ENCODE measurements at places on chromosomes 1 and 21.

GRCh38 chr1:228735871-228736586, 750 bp downstream of the RHOU start:
- no peak for DNase-seq

GRCh38 chr1:221765527-221765926, 23.6 kb upstream of the DUSP10 start:
- no peak for DNase-seq

DNA sequence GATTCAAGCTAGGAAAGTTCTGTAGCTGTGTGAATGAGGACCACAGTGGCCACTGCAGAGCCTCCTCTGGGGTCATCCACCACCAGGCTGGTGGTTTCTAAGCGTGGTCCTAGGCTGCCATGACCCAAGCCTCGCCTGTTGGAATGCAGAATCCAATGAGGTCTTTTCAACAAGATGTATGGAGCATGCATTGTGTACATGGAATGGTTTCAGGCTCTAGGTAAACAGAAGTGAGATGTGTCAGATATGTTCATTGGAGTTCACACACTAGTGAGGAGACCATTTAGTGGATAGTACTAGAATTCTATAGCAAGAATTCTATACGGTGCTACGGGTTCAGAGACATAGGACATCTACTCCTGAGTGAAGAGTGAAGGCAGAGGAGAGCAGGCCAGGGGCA, 10.7 kb downstream of the RNU5D-1 start:
- no peak for DNase-seq

- no peak for DNase-seq
These were observed 156.7 kb downstream of the DMRTA2 start for GRCh38 chr1:50266509-50266908.

DNA sequence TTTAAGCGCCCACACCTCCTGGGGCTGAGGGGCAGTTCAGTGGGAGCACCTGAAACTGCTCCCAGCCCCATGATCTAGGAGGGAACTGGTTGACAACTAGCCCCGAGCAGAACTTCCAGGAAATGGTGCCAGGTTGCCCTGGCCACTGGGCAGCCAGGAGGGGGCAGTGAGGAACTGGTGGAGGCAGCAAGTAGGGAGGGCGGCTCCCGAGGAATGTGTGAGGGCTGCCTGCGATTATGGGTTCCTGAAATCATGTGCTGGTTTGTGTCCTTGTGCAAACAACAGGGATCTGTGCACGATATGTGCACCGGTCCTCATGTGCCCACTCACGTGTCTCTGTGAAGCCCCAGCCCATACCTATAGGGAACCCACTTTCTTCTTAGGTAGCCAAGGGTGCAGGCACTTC, 9.9 kb downstream of the GPR3 start:
- DNase-seq = peak; percentile 69

DNA sequence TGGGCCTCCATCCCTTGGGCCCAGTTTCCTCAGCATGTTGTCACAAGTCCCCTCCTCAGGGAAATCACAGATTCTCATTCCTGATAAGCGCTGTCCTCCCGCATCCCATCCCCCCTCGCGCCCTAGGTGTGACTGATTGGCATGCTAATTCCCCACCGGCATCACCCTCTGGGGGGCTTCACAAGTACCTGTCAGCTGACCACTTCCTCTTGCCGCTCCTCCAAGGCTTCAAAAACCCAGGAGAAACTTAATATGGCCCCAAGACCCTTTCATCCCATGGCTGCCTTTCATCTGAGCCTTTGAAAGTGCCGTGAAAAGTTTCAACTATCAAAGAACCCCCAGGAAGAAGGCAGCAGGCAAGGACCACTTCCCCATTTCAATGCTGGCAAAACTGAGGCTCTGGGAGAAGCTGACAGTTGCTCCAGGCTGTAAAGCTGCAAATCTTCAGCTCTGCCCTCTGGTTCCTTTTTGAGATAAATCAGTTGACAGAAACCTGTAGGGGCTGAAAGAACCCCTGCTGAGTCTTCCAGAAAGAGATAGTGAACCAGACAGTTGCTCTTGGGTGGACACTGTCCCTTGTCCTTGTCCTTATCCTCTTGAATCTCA, 12.8 kb upstream of the MIXL1 start:
- DNase-seq = no peak

DNA sequence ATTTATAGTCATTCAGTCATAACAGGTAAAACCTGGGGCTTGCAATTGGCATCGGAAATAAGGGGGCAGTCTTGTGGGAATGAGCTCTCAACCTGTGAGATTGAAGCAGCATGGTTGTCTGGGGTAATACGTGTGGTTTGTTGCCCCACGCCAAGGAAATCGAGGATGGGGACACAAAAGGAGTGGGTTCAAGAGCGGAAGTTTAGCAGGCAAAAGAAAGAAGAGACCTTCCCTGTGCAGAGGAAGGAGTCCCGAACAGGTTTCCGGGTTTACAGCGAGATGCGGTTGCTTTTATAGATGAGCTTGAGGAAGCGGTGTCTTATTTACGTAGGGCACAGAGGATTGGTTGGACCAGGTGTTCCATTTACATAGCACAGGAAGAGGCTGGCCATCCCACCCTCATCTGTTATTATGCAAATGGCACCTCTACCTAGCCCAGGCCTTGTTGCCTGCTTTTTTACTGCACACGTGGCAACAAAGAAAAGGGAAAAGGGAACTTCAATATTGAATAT, 37.3 kb downstream of the IFNAR1 start:
- DNase-seq = peak; percentile 99

DNA sequence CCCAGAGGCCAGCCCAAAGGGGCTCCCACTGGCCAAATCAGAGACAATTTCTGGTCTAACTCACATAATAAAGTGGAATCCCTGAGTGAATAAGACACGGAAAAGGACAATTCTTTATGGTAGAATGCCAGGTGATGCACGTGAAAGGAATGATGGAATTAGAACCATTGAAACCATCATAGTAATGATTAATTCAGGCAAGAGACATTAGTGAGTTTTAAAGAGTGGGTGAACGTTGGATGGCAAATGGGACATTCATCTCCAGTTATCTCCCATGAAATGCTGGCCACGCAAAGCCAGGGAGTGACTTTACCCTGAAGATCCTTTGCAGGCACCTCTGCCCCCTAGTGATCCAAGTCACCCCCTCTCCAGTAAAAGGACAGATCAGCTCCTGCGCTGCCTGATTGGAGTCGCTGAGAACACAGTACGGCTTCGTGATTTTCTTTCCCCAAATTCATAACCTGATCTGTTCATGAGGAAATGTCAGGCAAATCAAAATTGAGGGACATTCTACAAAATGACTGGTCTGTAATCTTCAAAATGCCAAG, 87.5 kb downstream of the AJAP1 start:
- no peak for DNase-seq

GRCh38 chr1:59692591-59692990, 122.2 kb upstream of the HOOK1 start:
- DNase-seq = peak; percentile 6

DNA sequence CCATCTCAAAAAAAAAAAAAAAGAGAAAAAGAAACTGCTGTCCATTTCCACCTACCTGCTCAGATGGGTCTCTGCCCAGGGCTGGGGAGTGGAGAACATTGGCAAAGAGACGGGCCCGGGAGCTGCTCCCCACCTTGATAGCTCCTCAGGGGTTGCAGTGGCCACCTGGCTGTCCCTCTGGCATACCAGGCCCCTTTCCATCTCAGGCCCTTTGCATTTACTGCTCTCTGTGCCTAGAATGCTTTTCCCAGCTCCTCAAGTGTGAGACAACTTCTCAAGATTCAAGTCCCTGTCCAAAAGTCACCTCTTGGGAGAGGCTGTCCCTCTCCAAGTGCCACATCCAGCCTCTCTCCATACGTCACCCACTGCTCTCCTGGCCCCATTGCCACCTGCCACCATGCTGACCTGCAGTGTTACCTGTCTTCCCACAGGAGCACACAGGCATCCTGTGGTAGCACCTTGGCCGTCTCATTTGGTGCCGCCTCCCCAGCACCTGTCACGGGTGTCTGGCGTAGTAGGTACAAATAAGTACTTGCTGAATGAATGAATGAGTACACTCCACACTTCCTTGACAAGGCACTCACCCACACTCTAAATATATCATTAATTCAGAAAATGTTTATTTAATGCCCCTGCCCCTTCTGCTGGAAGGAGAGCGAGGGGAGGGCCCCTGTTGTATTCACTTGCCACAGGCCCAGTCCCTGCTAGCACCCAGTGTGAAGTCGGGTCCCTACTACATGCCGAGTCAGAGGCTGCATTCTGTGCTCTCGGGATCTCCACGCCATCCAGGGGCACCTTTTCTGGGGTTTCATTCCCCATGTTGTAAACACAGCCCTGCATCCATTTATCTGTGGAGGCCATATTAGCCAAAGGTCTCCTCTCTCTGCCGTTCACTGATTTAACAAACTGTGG, 48.8 kb downstream of the DISP3 start:
- no peak for DNase-seq

GRCh38 chr1:20058531-20058930, 11.5 kb upstream of the PLA2G5 start:
- DNase-seq = no peak

- DNase-seq = no peak
These were observed 9.8 kb upstream of the KCNQ4 start for GRCh38 chr1:40773748-40774265.

DNA sequence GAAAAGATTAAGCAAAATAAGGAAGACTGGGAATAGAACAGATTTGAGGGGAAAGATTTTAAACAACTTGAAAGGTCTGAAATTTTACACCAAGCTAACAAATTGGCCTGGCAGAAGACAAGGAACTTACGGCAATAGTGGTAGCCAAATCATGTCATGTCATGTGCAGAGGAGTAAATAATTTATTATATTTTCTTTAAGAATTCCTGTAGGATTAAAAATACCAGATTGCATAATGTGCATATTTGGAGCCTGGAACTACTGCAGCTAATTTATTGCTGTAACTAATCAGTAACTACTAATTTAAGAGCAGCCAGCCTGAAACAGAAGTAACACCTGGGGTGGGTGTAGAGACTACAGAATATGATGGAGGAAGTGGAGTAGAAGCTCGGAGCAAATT, 334.3 kb downstream of the TGFB2 start:
- no peak for DNase-seq

GRCh38 chr1:29632806-29633615, 396.7 kb downstream of the PTPRU start:
- DNase-seq = no peak

- DNase-seq = peak; percentile 42
These were observed 19.6 kb downstream of the TMCC2 start for GRCh38 chr1:205247130-205247921.

- no peak for DNase-seq
These were observed 63.7 kb downstream of the SLC45A1 start for GRCh38 chr1:8381618-8382017.

DNA sequence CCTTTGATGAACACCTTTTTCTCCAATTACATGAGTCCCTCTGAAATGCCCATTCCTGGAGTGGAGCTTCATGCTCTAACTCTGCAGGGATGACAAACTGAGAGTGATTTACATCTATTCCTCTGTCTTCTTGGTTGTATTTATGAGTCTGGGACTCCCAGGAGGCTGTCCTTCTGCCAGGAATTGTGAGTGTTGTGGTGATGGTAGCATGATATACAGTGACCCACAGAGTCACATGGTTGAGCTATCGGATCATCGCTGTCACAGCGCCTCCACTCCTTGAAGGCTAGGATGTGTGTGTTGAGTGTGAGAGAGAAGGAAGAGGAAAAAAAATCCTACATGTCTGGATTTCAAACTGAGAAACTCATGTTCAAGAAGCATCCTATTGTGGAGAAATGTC, 163.4 kb upstream of the CACNA1E start:
- DNase-seq = no peak

DNA sequence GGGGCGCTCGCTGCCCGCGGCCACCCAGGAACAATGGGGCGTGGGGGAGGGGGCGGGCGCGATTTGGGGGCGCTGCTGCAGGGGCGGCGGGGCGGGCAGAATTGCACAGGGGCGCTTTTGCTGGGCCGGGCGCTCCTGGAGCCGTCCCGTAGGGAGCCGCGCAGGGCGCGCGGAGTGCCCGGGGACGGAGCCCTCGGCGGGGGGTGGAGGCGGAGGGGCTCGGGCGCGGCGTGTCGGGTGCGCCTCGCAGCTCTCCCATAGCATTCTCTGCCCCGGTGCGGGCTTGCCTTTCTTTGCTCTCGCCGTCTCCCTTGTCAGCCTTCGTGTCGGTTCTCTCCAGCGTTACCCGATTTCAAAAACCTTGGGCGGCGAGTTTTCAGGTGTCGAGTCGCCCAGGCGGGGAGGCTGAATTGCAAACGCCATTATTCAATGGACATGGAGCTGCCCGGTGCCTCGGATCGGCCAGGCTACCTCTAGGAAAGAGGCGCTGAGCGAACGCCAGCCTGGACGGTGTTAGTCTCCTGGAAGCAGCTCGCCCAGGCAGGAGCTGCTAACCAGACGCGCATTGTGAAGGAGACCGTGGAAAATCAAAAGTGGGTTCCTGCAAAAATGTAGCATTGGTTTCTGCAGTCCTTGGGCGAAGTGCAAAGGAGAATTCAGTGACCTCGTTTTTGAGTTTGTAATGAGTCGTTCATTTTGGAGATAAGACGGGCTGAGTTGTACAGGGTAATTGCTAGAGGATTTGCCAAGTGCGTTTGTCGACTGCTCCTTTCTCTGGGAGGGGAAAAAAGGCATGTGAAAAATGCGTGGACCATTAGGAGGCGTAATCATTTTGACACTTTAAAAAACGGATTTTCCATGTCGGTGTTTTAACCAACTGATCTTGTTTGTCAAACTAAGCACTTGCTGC, 626 bp downstream of the CXADR start:
- DNase-seq = no peak

- no peak for DNase-seq
These were observed 53.6 kb downstream of the KIAA1614 start for GRCh38 chr1:180966312-180966711.

DNA sequence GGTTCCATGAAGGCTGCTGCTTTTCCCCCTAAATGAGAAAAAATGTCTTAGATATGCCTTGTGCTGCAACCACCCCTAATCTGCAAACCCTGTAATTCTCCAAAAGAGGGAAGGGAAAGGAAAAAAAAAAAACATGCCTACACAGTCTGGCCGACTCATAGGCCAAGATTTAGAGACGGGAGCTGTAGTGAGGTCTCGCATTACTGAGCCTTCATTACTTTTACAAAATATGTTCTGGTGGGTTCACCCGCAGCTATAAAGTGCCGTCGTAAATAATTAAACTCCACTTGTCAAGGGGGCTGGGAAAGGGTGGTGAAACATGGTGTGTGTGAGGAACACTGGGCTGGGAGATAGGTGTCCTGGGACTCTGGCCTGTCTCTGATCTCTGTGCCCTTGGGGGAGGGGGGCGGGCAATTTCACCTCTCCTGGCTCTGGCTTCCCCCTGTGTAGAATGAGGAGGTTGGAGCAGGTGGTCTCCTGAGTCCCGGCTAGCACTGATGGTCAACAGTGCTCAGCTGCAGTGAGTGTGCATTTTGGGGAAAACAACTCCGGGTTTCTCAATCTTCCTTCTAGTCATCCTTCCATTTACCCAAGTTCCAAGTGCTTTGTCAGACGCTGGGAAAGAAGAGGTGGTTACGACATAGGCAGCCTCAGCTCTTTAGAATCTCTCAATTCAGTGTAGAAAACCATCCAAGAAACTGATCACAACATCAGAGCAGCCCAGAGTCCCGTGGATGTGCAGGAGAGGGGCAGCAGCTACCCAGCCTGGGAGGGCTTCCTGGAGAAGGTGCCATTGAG, 82.3 kb downstream of the ACTL8 start:
- no peak for DNase-seq

GRCh38 chr1:210089855-210090254, 142.7 kb upstream of the SERTAD4 start:
- no peak for DNase-seq
